ENCODE measurements at places on chromosomes 1 and 21. TPM values are rescaled to one million over a fixed set of nuclear protein-coding genes. Genes with fewer than 3 reads are reported as not detected.

Gene LRRC38
- not detected for total RNA-seq

Gene PIGK
- 16.4 TPM for total RNA-seq

Gene TNFRSF18
- total RNA-seq: 1.5 TPM

Gene ATP6V1G3
- total RNA-seq: not detected

Gene RAB3GAP2
- 35.8 TPM for total RNA-seq

Gene TDRKH
- 7.3 TPM for total RNA-seq

Gene FLAD1
- 62.9 TPM for total RNA-seq

Measured in upper lobe of left lung (tissue), 6 donors.